ENCODE measurements at places on chromosomes 11 and 22.

DNA sequence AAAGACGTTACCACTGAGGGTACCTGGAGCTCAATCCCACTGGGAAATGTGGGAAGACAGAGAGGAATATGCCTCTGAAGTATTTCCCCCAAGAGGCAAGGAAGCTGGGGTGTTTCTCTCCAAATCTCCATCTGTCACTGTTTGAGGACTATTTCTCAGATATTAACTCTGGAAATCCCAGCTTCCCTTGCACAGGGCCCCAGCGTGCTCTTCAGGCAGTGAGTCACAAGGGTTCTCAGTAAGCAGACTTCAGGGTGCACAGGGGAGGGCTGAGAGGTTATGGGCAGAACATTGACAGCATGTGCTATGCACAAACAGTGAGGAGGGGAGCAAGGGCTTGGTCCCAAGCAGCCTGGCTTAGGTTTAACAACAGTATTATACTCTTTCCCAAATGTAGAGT is 60.9 kb upstream of the EED start:
- no peak for DNase-seq

DNA sequence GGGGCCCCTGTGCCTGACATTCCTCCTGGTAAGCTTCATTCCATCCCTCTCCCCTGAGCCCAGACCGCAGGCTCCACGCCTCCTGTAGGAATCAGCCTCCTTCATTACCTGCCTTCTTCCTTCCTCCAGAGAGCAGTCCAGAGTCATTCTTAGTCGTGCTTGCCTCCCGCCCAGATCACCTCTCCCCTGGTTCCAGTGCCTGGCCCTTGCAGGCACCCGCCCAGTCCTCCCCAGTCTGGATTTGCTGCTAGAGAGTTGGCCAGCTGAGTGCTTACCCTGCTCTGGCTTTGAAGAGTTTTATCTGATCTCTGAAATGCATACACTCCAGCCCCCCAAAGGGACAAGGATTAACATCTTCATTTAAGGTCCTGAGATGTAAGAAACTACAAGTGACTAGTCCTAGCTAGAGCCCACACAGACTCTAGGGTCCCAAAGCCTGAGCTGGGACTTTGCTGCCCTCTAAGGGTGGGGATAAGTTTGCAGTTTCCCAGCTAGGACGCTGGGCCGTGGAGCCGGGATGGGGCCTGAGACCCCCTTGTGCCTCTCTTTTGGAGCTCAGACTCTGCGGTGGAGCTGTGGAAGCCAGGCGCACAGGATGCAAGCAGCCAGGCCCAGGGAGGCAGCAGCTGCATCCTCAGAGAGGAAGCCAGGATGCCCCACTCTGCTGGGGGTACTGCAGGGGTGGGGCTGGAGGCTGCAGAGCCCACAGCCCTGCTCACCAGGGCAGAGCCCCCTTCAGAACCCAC is 1.6 kb downstream of the NR1H3 start:
- no peak for DNase-seq

- DNase-seq, result no peak
Measured at GRCh38 chr11:71171576-71171975, 80.8 kb downstream of the SHANK2 start.

DNA sequence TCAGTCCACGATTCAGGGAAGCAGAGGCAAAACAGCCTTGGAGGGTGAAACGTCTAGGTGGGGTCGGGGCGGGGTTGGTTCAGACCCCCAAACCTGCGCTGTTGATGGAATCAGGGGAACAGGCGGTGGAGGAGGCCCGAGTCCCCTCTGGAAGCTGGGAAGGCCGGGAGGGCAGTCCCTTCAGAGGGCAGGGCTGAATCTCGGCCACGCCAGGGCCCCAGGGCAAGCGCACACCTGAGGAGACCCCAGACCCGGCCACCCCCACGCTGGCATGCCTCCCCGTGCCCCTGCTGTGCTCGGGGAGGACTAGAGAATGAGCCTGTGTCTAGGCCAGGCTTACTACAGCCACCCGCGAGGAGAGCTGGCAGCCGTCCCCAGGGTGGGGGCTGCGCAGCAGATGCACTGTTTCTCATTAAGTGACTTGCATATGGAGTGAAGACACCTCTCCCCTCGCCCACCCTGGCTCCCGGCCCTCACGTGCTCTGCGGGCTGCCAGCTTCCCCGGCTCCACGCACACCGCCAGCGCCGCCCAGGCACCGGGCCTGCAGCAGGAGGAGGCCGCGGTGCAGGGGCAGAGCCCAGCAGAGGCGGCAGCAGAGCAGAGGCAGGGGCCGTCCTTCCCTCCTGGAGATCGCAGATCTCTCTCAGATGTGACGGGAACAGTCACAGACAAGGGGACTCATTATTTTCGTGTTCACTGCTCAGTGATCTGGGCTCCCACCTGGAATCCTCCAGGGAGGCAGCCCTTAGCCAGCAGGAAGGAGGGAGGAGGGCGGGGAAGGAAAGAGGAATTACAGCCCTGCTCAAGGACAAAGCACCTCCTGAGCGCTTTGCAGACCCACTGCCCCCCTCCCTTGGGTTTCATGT is 47.1 kb upstream of the OPCML start:
- no peak for DNase-seq

- no peak for DNase-seq
Measured at GRCh38 chr11:13761716-13762115, 93.2 kb downstream of the FAR1 start.

DNA sequence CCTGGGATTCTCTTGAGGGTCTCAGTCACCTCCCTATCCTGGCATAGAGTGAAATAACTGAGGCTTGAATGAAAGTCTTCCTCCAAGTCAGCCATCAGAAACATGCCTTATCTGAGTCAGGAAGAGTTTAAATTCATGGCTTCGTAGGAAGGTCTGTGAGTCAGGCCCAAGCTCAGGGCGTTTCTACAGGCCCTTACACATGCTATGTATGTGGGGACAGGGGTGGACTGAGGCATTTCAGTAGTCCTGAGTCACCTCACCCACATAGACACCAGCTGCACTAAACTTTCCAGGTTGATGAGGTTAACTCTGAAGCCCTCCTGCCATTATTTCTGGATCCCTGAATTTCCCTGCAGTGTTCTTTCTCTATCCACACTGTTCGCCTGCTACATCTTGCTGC is 134.6 kb upstream of the RCN1 start:
- no peak for DNase-seq

- no peak for DNase-seq
Measured at GRCh38 chr11:72670041-72670440, 4.2 kb downstream of the PDE2A start.

DNA sequence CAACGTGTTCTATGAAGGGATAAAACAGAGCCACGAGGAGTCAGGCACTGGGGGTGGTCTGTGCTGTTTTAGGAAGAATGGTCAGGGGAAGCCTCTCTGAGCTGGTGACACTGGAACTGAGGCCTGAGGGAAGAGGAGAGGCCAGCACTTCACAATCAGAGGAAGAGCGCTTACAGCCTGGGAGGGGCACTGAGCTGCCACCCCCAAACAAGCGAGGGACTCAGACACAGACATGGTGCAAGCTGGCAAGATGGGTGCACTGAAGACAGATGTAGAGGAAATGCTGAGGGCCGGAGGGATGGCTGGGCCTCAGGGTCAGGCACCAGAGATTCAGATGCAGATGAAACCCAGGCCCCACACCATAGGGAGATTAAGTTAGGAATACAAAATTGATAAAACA is 40.0 kb upstream of the TP53I11 start:
- no peak for DNase-seq

DNA sequence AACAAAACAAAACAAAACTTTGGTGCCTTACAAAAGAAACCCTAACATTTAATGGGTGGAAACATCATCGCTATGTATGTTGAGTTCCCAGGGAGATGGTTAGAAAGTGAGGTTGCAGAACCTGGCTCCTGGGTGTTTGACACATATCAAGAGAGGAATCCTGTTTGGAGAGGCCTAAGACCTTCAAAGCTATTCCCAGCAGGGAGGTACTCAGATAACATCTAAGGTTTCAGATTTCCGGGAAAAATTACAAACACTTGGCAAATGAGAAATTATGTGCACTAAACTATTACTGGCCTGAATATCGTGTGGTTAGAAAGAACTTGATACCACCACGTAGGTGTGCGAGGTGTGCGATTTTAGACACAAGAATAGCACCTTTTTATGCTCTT is 18.5 kb downstream of the TRIM5 start:
- DNase-seq, result no peak

DNA sequence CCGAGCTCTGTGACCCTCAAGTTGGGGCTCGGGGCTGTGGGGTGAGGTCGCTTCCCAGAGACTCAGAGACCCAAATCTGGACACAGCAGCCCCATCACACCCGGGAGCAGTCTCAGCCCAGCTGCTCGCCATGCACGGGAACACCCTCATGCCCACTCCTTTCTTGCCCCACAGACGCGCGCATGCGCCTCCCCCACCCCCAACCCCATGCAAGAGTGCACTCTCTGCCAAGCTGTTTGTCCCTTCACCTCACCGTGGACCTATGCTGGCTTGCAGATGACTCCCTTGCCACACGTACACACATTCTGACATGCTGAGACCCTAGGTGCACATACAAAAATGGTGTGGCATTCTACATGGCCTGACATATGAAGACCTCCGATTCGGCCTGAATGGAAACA is 478 bp upstream of the CD248 start:
- no peak for DNase-seq

GRCh38 chr11:26842478-26843282 is 120.8 kb upstream of the SLC5A12 start:
- no peak for DNase-seq

GRCh38 chr22:45087802-45088201 is 75.9 kb upstream of the NUP50 start:
- no peak for DNase-seq

- no peak for DNase-seq
Measured at GRCh38 chr11:104148074-104148473, 15.9 kb downstream of the PDGFD start.

DNA sequence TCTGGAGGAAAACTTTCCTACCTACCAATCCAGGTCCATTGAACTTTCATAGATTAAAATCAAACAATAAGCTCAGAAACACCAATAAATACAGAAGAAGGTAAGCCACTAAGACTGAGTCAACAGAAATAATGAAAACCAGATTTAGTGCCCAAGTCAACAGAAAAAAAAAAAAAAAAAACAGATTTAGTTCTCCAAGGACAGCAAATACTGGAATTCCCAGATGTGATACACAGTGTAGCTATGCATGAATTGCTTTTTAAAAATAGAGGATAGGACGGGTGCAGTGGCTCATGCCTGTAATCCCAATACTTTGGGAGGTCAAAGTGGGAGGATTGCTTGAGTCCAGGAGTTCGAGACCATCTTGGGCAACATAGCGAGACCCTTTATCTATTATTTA is 15.7 kb downstream of the DMC1 start:
- DNase-seq, result no peak

Measured in stimulated activated CD8-positive, alpha-beta memory T cell treated with anti-CD3 and anti-CD28 coated beads, Interleukin-7, amount 100 ng/mL, for 1 hour (primary cell).